NCI-H2081 (cell line): ENCODE measurements at places on chromosomes 13 and 19.

GRCh38 chr13:111789011-111789410, 277.9 kb upstream of the SOX1 start:
- no peak for DNase-seq

DNA sequence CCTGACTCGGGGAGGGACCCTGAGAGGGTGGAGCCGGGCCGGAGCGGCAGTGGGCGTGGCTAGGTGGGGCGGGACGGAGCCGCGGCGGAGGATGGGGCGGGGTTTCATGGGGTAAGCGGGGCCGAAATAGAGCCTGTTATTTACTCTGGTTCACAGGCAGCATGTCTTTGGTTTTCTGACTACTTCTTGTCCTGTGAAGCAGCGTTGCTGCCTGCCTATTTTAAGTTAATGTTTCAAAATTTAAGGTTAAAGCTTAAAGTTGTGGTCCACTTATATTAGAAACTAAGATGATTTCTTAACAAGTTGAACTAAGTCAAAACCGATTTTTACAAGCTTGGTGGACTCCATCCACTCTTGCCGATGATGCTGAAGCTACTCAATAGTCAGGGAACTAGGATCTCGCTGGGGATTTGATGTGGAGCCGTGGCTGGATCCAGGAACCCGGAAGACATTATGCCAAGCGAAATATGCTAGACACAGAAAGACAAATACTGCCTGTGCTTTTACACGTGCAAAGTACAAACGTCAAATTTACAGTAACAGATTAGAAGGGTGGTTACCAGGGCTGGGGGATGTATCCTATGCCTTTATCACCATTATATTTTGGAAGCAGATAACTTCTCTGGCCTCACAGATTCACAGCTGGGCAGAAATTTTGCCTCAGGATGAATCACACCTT, 433 bp upstream of the ZNF616 start:
- DNase-seq, result no peak

DNA sequence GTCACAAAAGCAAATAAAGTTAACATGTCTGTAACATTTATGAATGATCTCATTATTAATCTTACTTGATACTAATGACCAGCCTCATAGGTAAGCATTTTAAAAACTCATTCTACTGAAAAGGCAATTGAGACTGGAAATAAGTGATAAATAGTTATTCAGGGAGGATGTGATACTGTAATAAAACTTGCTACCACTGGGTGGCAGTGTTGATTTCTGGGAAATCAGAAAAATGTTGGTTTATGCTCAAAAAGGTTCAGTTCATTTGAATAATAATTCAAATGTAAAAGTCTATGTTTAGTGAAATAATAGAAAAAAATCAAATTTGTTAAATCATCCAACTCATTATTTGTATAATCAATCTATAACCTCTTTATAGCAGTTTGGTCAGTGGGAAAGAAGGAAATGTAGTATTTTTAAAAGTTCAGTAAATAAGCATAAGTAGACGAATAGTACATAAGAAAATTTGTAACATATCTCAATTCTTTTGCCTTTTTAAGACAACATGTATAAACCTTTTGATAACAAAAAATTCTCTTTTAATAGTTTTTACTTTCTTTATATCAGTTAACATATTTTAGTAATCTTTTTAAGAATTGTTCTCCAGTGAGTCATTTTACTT, 9.6 kb downstream of the ABHD13 start:
- DNase-seq, result peak; percentile 51

- DNase-seq, result no peak
Observed at GRCh38 chr19:2046046-2046907, 4.8 kb downstream of the MKNK2 start.

- no peak for DNase-seq
Observed at GRCh38 chr13:24557081-24557480, 44.5 kb upstream of the PARP4 start.

GRCh38 chr19:33416307-33417215, 43.1 kb downstream of the CEBPG start:
- peak; percentile 64 for DNase-seq

DNA sequence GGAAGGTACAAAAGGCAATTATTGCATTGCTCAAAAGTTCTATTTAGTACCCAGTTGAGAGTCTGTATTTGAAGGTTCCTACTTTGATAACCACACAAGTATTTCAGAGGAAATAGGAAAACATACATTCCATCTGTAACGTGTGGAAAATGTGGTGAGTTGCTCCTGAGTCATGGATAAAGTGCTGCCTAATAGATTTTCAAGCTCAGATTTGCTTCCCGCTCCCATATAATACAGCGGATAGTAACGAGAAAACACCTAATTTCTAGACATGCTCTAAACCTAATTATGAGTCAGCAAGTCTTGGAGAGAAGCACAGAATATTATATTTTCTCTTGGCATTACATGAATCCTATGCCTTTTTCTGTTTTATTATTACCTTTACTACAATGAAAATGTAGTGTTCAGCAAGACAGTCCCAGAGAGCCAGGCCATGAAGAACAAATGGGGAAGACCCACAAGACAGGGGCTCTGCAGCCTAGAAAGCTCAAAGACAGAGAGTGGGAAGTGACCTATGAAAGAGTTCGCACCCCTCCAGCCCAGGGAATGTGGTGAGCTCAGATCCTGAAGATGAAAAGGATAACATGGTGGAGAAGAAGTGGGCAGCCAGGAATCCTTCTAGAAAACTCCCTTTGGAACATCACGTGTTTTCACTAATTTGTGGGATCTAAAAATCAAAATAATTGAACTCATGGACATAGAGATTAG, 116.1 kb downstream of the STARD13 start:
- DNase-seq, result no peak

GRCh38 chr13:109904218-109904617, 117.8 kb upstream of the IRS2 start:
- DNase-seq, result no peak

GRCh38 chr13:114222461-114222968, 12.2 kb upstream of the CDC16 start:
- no peak for DNase-seq

DNA sequence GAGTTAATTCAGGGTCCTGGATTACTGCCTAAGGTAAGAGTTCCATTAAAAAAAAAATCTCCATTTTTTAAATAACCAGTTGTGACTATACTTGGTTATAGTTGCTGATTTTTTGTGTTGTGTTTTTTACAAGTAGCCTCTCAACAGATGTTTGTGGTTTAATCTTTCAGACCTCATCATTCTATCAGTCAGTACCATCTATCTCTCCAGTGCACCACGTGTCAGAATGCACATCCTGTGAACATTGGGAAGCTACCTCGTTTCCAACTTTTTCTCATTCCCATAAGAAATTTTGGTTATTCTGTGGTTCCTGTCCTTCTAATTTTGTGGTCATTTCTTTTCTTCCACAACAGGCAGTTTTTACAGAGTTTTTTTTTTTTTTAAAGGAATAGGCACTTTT, 39.2 kb downstream of the WDFY2 start:
- no peak for DNase-seq

GRCh38 chr19:48524221-48524620, 12.6 kb upstream of the LMTK3 start:
- no peak for DNase-seq

- DNase-seq, result no peak
Observed at GRCh38 chr19:10226021-10226375, 5.1 kb downstream of the S1PR2 start.
